ENCODE measurements at places on chromosomes 2 and 18.
A peak's percentile ranks its signal among the peaks of the same experiment; 100 is the strongest.

- DNase-seq: no peak
Measured at GRCh38 chr2:54656863-54657262, 66.6 kb upstream of the EML6 start.

GRCh38 chr2:68849579-68850030, 21.6 kb downstream of the BMP10 start:
- no peak for DNase-seq

- no peak for DNase-seq
Measured at GRCh38 chr2:753123-753522, 75.9 kb upstream of the TMEM18 start.

- no peak for DNase-seq
Measured at GRCh38 chr2:12732651-12733050, 15.9 kb downstream of the TRIB2 start.

- DNase-seq: no peak
Measured at GRCh38 chr18:60067426-60068210, 167.8 kb downstream of the PMAIP1 start.

GRCh38 chr2:68292108-68292710, 27.5 kb downstream of the CNRIP1 start:
- no peak for DNase-seq

DNA sequence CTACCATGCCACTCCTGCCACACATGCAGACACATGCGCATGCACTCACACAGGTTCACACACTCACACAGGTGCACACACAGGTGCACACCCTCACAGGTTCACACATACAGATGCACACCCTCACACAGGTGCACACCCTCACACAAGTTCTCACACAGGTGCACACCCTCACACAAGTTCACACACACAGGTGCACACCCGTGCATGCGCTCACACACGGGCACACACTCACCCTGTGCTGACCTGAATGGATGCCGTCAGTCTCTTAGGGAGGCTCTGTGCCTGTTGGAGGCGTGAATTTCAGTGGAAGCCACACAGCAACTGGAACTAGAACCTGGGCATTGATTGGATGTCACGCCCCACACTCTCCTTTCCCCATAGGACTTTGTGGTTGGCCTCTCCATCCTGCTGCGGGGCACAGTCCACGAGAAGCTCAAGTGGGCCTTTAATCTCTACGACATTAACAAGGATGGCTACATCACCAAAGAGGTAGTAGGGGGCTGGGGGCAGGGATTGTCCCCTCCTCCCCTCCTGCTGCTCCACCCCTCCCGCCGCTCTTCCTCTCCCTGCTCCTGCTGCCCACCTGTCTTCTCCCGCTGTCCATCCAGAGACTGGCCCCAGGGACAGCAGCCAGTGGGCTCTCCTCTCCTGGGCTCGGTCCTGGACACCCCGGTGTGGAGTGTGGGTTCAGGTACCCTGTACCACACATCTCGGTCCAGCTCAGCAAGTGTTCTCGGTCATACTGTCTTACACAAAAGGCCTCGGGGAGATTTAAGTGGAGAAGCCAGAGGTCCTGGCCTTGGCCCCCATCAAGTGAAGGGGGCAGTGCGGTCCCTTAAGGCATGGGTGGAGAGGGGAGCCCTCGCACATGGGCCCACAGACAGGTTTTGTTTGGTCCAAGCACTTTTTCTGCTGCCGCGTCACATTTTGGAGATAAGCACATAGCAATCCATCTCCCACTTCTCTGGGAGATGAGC, 21.0 kb upstream of the FAHD2A start:
- no peak for DNase-seq

GRCh38 chr2:75574106-75574505, 13.4 kb upstream of the EVA1A start:
- DNase-seq: no peak

DNA sequence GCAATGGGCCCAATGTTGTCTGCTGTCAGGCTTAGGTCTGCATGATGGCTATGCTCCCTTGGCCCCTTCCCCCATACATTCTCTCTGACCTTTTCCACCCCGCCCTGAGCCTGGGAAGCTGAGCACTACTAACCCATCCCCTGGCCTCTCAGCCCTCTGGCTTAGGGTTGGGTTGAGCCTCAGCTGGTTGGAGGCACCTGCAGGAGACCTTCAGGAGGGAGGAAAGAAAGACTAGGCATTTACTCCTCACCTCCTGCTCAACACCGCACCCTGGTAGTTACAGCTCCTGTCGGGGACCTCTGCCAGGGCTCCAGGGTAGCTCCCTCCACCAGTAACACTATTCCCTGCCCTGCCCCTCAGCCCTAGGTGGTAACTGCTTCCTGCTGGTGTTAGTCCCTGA, 80.5 kb downstream of the GALNT14 start:
- DNase-seq: no peak

DNA sequence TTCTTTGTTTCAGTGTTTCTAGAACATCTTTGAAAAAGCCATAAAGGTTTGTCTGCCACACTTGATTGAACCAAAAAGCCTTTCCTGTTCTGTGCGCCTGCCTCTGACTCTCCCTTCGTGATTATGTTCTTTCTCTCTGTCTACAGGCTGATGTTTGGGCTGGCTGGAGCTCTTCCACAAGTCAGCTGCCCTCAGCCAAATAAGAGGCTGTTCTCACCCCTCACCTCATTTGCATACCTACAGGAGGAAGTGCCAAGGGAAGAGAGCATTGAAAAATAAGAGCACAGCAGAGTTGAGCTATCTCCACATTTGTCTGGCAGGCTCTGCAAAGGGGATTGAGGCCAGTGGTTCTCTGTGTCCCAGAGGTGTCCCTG, 15.8 kb downstream of the INPP5D start:
- DNase-seq: no peak

DNA sequence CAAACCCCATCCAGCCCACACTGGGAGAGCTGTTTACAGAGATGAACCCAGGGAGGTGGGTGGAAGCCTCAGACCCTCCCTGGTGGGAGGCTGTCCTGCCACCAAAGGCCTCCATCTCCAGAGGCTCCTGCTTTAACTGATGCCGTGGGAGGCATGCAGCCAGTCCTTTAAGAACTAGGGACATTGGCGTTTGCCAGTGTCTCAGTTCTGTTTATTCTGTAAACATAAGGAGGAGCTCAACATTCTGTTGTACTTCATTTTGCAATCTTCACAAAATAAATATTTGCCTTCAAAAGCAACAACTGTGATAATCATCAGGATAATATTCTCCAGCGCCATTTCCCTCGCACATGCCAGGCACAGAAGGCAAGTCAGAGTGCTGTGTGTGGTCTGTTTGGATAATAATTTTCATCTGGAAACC, 6.8 kb downstream of the EDAR start:
- DNase-seq: no peak

GRCh38 chr2:51000849-51001617, 30.9 kb downstream of the NRXN1 start:
- DNase-seq: peak; percentile 71
